Urothelium cell line (cell line): ENCODE measurements at places on chromosomes 1 and 21.
A peak's percentile ranks its signal among the peaks of the same experiment; 100 is the strongest.

- DNase-seq = peak; percentile 65
Observed at GRCh38 chr1:226738995-226739695, at the start of gene ITPKB. Gene ITPKB, minus strand, starts transcription at chr1:226739282. Its CDS starts 1,824 bp downstream, at chr1:226737458.

GRCh38 chr1:47227341-47228232, 4.4 kb downstream of the TAL1 start:
- no peak for DNase-seq

DNA sequence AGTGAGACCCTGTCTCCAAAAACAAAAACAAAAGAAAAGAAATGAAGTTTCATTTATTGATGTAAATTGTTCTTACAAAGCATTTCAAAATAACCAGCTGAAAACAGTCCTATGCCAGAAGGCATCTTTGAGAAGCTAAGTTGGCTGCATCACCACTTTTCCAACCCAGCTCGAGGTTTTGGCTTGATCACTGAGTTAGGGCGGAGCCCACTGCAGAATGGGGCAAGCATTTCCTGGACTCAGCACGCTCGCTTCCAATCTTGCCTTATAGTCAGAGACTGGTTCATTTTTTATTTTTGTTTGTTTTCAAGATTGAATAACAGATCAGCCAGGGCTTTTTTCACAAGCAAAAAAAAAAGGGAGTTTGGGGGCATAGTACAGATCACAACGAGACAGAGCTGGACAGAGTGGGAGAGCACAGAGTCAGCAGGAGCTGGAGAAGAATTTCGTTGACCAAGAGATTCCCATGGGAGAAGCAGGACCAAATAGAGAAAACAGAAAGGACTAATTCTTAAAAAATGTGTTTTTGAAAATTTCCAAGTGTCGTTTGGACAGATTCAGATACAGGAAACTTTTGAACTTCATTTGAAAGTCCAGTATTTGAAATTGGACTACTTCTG, 23.5 kb upstream of the COL6A1 start:
- no peak for DNase-seq

- DNase-seq = no peak
Observed at GRCh38 chr1:156434989-156435544, 65.5 kb downstream of the MEF2D start.

DNA sequence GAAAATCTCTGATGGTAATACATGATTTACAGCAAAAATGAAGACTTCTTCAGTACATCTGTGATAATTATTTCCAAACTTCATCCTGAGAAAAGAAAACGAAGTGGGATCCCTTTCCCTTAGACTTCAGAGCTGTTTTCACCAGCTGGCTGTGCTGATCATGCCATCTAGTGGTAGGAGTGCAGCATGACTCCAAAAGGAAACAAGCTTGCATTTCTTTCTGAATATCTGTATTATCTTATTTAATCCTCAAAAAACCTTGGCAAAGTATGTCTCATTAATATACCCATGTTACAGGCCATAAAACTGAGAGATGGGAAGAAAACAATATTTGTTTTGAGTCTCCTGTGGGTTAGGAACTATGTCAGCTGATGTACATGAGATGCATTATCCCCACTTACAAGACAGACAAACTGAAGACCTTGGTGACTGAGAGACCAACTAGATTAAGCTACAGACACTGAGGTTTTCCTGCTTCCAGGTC, 9.8 kb upstream of the GJA8 start:
- peak; percentile 64 for DNase-seq

DNA sequence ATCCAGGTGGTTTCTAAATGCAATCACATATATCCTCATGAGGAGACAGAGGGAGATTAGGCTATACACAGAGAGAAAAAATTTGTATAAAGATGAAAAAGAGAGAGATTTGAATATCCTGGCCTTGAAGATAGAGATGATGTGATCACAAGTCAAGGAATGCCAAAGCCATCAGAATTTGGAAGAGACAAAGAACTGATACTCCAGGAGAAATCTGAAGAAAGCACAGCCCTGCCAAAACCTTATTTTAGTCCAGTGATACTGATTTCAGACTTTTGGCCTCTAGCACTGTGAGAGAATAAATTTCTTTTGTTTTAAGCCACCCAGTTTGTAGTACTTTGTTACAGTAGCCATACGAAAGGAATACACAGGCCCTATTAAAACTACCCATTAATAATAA, 33.4 kb downstream of the DOCK7 start:
- no peak for DNase-seq

GRCh38 chr1:62286786-62287224, 32.4 kb downstream of the KANK4 start:
- DNase-seq = peak; percentile 26
